ENCODE measurements at places on chromosomes 3 and 15.
A peak's percentile ranks its signal among the peaks of the same experiment; 100 is the strongest.

DNA sequence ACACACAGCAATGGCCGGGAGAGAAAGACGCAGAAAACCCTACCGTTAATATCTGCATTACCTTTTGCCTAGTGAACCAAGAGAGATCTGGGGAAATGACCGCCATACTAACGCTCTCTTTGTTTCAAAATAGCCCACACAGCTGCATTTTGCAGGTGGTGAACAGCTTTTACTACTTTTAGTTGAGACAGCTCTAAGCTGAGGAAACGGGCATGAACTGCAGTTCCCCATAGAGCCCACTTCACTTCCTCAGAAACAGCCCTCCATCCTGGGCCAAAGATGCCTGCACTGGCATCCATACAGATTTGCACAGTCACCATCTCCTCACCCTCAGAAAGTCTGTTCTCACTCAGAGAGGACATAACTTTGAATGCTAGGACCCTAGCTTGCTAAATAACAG lies 45.0 kb downstream of the ZNF860 start:
- no peak for DNase-seq

DNA sequence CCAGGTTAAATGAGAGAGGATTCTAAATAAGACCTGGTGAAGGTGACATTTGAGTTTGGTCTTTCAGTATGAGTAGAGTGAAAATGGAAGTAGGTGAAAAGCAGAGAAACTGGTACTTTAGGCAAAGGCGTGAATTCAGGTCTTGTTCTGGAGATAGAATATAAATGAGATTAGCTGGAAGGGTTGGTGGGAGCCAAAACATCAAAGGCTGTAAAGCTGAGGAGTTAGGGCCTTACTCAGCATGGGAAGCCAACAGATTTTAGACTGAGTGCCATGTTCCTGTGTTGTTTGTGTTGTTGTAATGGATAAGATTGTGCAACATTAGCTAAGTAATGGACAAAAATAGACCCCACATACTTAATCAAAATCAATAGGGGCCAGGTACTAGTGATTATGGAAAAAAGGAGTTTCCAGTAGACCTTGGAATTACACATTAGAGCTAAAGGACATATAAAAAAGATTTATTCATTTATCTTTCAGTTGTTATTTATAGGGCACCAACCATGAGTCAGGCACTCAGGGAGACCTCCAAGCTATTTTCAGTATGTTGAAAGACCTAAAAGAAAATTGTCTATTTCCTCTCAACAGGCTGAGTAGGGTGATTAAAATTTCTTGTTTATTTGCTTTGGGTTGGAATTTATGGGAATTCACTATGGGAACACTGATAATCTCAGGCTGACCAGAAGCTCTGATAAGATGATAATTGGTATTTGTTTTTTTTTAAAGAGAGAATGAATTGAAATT lies 20.8 kb downstream of the ARL14 start:
- DNase-seq, result peak; percentile 88

DNA sequence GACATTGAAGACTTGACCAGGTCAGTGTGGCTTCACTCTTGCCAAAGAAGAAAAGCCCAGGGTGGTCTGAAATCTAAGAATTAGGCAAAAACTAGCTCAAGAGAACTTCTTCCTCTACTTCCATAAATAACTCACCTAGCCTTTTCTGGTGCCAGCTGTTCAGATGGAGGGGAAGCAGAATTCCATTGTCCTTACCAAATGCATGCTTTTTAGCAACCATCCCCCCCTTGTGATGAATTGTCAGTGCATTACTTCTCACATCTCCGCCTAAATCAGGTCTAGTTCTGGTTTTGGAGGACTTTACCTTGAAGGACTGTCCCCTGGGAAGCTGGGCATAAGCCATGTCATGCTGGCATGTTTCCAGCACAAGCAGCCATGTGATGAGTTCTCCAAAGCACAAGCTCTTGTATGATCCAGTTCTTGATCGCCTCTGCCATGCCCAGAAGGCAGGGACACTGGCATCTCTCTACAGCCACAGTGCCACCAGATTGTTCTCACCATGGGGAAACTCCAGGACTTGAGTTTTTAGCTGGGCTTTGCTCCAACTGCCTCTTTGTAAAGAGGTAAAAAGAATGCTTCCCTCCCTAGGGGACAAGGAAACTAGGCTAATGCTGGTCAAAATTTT lies 96.4 kb upstream of the IL12A start:
- DNase-seq, result no peak

DNA sequence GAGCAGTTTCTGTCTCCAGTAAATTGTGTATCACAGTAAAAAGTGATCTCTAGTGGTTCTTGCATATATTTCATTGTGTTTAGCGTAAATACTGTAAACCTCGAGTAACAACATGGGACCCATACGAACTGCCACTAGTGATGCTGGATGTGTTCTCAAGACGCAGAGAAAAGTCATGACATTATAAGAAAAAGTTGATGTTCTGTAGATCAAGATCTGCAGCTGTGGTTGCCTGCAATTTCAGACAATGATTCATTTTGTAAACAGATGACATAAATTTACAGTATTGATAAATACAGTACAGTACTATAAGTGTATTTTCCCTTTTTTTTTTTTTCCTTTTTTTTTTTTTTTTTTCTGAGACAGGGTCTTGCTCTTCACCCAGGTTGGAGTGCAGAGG lies 100.1 kb downstream of the DPH6 start:
- DNase-seq, result peak; percentile 67

- no peak for DNase-seq
Observed at GRCh38 chr3:33775363-33775762, 23.1 kb upstream of the PDCD6IP start.

GRCh38 chr3:58353722-58354553 lies 21.2 kb downstream of the PXK start:
- no peak for DNase-seq

- no peak for DNase-seq
Observed at GRCh38 chr15:95868970-95869369, 461.5 kb upstream of the NR2F2 start.

GRCh38 chr3:64084640-64085039 lies 61.3 kb upstream of the PSMD6 start:
- DNase-seq, result peak; percentile 90

DNA sequence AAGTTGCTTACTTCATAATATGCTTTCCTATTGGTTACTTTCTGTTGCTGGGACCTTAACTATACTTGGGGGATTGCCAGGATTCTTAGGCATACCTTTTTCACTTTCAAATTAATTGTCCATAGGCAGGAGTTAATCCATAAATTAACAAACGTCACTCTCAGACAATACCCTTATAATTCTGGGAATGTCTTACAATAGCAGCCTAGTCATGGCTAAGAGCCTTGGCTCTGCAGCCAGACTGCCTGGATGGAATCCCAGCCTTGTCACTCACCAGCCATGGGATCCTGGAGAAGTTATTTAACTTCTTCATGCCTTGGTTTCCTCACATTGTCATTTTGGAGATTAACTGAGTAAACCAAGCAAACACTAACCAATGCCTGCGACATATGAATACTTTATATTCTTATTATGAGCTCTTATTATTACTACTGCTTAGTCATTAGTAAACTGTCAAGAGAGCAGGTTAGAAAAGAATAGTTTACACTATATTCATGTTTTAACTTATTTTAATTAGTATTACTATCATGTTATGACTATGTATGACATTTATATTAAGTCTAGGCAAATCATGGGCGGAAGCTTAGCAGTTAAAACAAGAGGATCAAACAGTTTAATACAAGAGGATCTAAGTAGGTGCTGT lies 29.0 kb downstream of the GYG1 start:
- DNase-seq, result peak; percentile 13

DNA sequence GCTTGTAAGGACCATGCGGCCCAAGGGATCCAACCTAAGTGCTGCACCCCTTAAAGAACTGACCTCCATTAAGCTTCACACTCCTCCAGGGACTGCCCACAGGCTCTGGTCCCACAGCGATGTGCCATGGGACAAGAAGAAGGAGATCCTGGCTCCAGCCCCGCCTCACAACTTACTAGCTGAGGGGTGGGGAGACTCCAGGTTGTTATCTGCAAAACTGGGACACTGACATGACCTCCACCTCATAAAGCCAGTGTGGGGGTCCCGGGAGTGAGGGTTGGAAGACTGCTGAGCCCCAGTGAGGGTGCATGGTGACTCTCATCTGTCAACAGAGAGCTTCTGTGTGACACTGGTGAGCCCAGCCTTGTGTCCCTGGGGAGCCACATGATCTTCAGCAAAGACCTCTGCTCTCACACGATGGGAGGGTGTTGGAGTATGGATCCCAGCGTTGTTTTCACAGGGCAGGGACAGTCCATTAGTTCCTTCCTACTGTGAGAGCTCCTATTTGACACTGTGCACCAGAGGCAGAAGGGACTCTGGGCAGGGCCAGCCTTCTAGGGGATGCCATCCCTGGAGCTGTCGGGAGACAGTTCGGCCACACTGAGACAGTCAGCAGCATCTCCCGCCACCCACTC lies 26.7 kb downstream of the EAF1 start:
- no peak for DNase-seq

- DNase-seq, result no peak
Observed at GRCh38 chr3:157136647-157137387, 23.1 kb downstream of the CCNL1 start.

GRCh38 chr15:48459571-48460442 lies 128.6 kb downstream of the DUT start:
- DNase-seq, result peak; percentile 25

- DNase-seq, result no peak
Observed at GRCh38 chr3:69566275-69566674, 173.0 kb upstream of the MITF start.

DNA sequence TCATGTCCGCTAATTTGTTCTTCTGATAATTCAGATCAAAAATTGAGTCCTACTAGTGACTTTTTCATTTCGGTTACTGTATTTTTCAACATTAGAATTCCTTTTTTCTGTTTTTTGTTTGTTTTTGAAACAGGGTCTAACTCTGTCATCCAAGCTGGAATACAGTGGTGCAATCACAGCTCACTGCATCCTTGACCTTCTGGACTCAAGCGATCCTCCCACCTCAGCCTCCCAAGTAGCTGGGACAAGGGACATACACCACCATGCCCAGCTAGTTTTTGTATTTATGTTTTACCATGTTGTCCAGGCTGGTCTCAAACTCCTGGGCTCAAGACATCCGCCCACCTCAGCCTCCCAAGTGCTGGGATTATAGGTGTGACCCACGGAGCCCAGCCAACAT lies 8.0 kb upstream of the INO80 start:
- DNase-seq, result no peak

GRCh38 chr3:189512821-189513220 lies 118.4 kb upstream of the TP63 start:
- DNase-seq, result no peak

DNA sequence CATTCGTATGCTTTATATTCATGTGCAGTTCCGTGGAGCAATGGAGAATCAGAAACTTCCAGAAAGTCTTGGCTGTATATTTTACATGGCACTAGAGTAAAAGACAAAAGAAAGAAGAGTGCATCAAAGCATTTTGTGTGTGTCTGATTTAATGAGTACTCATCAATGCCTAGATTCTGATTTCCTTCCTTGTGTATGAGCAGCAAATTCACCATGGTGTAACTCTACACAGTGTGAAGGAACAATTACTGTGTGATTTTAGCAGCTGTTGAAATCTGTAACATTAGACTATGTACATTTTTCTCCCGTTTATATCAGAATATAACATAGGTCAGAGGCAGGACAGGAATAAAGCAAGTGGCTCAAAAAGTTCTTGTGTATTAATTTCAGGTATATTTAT lies 102.0 kb upstream of the TSC22D2 start:
- no peak for DNase-seq

GRCh38 chr15:41955807-41956525 lies 16.4 kb downstream of the EHD4 start:
- DNase-seq, result no peak

GRCh38 chr3:13580256-13581023 lies 31.5 kb downstream of the FBLN2 start:
- no peak for DNase-seq

- peak; percentile 33 for DNase-seq
Observed at GRCh38 chr3:132787616-132788300, 65.5 kb upstream of the NPHP3 start.

DNA sequence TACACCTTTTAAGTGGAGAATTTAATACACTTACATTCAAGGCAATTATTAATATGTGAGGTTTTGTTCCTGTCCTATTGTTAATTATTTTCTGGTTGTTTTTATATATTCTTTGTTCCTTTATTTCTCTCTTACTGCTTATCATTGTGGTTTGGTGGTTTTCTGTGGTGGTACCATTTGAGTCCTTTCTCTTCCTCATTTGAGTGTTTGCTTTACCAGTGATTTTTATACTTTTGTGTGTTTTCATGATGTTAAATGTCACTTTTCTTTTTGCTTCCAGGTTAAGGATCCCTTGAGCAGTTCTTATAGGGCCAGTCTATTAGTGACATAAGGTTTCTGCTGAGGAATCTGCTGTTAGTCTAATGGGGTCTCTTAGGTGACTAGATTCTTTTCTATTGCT lies 116.5 kb downstream of the LRRK1 start:
- DNase-seq, result no peak

GRCh38 chr3:31405515-31405914 lies 127.2 kb upstream of the STT3B start:
- peak; percentile 9 for DNase-seq

DNA sequence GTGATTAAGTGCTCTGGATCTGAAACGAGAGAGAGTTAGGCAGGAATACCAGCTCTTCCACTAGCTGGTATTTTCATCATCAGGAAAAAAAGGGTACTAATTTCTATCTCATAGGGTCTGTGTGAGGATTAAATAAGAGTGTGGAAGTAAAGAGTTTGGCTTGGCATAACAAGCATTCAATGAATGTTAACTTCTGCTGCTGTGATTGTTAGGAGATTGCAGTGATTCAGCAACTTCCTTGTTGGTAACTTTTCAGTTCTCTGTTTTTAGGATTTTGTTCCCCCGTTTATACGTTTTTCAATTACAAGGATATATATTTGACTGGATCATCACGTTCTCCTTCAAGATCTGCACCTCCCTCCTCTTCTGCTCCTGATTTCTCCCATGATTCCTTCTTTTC lies 65.9 kb upstream of the MYO5C start:
- no peak for DNase-seq

GRCh38 chr3:184885112-184885511 lies 73.1 kb downstream of the VPS8 start:
- DNase-seq, result no peak

DNA sequence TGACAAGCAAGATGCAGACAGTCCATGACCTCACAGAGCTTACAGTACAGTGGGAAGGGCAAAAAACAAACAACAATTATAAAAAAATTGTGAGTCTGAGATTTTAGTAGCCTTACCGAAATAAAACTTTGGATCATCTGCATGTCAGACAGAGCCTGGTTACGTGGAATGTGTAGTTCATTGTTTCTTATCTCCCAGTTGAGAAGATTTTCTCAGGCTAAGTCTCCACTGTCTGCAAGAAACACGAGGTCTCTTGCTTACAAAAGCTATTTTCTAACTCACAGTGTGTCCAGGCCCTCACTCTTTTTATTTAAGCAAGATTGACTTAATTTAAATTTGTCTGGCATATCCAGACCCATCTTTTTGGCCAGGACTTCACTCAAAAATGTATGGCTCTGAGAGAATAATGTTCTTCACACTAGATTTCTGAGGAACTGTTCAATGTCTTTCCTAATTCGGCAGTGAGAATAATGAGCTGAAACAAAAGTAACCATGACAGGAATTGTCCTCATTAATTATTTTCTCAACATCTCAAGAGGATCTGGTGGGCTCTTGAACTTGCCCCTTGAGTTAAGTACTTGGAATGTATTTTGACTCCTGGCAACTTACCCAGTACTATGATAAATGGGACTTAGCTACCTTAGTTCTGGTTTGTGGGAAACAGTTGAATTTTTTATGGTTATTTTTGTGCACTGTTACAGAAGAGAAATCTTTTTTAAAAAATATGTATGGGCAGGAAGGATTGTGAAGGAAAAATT lies 265.1 kb upstream of the COL8A1 start:
- no peak for DNase-seq
